ENCODE measurements at places on chromosomes 11 and 22.

DNA sequence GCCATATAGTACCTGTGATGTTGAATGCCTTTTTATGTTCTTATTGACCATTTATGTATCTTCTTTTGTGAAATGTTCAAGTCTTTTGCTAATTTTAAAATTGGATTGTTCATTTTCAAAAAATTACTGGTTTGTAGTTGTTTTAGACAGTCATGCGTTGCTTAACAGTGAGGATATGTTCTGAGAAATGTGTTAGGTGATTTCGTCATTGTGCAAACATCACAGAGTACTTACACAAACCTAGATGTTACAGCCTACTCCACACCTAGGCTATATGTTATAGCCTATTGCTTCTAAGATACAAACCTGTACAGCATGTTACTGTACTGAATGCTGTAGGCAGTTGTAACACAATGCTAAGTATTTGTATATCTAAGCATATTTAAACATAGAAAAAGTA, 32.5 kb downstream of the PDE3B start:
- no peak for DNase-seq

- DNase-seq: no peak
Observed at GRCh38 chr11:111918390-111919256, at the start of gene C11orf52. TSS of gene C11orf52 (plus strand) at chr11:111918913. CDS start at chr11:111918973, 60 bp downstream.

DNA sequence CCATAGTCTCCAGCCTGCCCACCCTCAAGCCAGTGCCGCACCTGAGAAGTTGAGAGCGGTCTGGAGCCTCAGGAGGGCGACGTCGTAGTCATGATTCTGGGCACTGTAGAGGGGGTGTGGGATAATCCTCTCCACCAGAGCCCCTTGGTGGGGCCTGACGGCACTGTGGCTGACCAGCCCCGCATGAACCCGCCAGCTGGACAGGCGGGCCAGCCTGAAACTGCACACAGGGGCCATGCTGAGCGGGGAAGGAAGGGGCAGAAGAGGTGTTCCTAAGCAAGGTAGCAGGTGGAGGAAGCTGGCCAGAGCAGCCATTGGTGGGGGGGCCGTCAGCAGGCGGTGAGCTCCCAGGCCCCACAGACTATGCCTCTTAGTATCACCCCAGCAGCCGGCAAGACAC, 13.1 kb downstream of the TMPRSS5 start:
- no peak for DNase-seq

DNA sequence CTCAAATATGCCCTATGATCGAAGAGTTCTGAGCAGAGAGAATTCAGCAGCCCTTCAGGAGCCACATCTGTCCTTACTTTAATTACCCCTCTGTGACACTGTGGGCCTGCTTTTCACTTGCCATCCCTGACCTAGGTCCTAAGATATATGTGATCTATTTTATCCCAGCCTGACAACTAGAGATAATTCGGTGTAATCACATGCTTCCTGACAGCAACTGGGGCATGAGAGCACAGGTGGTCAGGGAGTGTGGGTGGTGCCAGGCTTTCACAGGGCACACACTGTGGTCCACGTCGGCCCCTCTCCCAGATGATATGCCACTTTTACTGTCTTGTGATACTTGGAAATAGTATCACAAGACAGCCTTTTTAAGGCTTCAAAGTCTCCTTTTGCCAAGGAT, 3.9 kb downstream of the TUBA8 start:
- no peak for DNase-seq

DNA sequence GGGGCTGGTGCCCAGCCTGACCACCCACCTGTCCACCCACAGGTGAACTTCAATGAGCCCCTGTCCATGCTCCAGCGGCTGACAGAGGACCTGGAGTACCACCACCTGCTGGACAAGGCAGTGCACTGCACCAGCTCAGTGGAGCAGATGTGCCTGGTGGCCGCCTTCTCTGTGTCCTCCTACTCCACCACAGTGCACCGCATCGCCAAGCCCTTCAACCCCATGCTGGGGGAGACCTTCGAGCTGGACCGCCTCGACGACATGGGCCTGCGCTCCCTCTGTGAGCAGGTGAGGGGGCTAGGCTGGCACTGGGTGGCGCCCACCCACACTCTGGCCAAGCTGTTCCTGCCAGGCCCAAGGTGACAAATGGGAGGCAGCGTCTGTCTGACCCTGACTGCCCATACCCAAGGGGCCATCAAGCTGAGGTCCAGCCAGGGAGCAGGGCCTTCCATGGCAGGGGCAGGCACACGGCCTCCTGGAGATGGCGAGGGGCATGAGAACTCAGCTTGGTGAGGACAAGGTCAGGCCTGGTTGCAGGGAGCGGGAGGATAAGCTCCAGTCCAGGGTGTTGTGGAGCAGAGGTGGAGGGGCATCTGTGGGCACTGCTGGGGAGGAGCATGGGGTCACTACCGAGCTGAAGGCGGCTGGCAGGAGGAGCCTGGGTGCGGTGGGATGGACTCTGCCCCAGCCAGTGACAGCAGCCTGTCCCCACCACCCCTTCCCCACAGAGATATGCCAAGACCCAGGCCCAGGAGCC, 77.7 kb downstream of the MORC2 start:
- peak; percentile 10 for DNase-seq

- DNase-seq: no peak
Observed at GRCh38 chr11:108235192-108235591, 12.3 kb downstream of the ATM start.

- DNase-seq: no peak
Observed at GRCh38 chr11:120696597-120697218, 185.2 kb downstream of the GRIK4 start.

DNA sequence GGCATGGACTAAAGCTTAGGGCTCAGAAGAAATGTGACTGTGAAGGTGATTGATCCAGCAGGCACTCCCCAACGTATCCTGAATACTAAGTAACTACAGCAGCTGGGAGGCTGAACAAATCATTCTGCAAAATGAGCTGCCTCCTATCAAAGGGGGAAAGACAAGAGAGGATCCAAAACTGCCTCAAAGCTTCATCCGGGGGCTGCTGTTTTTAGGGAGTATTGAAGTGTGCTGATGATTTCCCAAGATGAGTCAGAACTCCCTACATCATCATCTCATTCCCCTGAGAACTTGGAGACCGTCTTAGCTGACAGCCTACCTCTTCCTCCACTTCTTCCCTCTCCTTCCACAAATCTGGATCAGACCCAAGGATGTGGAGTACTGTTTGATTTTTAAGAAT, 108.4 kb upstream of the GRAMD1B start:
- no peak for DNase-seq

GRCh38 chr11:78957476-78958245, 383.0 kb upstream of the NARS2 start:
- no peak for DNase-seq

GRCh38 chr11:2480874-2481220, 36.0 kb downstream of the KCNQ1 start:
- DNase-seq: no peak

DNA sequence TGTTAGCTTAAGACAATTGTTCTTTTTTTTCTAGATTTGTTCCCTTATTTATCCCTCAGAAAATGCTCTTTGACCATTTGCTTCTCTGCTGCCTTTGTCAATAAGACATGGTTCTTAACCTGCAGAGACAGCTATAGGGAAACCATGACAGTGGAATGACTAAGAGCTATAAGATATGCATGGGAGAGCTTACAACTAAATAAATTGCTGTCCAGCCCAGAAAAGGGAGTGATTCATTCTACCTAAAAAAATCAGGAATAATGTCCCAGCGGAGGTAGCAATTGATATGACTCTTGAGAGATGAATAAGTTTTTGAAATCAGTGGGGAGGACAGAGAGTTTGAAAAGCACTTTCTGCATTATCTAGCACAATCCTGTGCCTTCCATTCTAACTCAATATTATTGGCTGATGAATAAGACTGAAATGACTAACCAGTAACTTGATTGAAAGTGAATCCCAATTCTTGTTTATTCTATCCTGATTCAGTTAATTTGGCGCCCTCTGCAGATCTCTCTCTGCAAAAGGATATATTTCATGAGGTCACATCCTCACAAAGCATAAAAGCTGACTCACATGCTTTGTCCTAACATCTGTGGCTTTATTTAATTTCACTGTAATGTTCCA, 680.5 kb upstream of the API5 start:
- DNase-seq: no peak

DNA sequence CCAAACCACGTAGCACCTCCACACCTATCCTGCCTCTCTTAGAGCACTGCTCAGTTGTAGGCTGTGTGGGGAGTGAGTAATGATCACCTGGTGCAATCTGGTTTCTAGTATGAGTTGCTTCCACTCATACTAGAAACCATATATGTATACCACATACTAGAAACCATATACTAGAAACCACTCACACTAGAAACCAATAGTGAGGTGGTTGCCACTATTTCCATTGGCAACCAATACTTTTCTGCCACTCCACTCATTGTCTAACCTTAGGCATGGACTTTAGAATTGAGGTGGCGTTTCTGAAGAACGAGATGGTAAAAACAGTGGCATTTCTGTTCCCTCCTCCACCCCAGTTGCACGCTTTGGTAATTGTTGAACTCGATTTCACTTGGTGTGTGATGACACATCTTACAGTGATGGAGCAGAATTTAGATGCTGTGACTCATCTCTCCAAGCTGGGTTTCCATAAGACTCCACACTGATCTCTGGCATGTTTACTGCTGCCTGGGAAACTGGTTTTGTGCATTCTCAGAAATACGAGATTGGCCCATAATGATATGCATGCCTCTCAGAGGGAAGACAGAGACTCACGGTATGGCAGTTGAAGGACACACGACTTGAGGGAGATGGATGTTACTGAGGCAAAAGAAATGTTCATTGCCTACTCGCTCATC, 82.9 kb downstream of the KIRREL3 start:
- no peak for DNase-seq

DNA sequence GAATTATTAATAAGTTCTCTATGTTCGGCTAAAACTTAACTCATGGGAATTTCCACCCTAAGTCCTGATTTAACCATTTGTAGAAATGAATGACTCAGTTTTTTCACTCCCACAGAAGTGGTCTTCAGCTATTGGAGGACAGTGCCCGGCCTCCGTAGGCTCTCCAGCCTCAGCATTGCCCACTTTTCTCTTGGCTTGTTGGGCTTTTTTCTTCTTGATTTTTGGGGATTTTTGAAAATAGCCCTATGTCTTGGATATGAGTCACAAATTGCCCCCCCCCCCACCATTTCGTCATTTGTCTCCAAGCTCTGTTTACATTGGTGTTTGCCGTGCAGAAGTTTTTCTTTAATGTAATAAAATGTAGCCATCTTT, 66.7 kb downstream of the PACS1 start:
- no peak for DNase-seq

DNA sequence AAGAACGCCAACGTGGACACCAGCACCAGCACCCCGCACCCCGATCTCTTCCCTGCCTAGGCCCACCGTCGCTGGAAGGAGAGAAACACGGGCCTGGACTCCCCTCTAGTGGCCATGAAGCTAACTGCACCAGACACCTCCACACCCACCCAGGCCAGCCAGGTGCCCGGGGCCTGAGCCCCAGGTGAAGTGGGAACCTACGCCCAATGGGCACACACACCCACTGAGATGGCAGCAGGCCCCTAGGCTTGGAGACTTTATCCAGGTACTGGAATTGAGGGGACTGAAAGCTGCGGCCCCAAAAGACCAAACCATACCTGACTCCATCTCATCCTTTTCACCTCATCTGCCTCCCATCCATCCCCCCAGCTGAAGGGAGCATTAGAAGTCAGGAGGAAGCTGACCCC, 81.0 kb downstream of the BUD13 start:
- DNase-seq: peak; percentile 37

DNA sequence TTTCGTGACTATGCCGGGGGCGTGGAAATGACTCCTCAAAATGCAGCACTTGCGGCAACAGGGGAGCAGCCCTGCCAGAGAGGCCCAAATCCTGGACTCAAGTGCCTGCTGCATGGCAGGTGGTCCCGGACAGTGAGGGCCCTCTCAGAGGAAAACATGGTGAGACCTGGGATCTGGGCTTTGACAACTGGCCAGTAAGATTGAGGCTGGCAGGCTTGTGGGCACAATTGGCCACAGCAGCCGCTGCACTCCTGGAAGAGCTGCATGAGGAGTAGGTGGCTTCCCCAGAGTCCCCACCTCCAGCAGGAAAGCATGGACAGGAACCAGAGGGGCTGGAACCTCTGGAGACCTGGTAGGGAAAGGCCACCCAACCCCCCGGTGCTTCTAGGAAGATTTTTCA, 13.4 kb downstream of the LINC01488 start:
- DNase-seq: no peak

- DNase-seq: no peak
Observed at GRCh38 chr11:106621484-106621883, 396.8 kb downstream of the GUCY1A2 start.

DNA sequence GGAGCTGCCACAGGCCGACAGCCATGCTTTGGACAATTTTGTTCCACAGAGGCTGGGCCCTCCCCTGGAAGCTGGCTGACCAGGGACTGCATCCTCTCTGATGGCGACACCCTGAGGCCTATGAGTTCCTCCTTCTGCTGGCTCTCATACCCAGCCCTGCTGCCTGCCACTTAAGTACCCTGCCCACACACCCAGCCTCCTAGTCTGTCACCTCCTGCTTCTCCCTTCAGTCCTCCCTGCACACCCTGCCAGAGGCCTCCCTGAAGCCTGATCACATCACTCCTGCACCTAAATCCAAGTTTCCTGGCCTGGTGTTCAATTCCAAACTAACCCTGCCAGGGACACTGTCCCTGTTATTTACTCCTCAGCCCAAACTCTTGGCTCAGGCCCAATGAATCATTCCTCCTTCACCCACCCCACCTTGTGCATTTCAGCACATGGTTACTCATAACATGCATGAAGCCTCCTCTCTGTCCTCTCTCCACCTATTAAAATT, 136.7 kb upstream of the NECTIN1 start:
- DNase-seq: no peak

DNA sequence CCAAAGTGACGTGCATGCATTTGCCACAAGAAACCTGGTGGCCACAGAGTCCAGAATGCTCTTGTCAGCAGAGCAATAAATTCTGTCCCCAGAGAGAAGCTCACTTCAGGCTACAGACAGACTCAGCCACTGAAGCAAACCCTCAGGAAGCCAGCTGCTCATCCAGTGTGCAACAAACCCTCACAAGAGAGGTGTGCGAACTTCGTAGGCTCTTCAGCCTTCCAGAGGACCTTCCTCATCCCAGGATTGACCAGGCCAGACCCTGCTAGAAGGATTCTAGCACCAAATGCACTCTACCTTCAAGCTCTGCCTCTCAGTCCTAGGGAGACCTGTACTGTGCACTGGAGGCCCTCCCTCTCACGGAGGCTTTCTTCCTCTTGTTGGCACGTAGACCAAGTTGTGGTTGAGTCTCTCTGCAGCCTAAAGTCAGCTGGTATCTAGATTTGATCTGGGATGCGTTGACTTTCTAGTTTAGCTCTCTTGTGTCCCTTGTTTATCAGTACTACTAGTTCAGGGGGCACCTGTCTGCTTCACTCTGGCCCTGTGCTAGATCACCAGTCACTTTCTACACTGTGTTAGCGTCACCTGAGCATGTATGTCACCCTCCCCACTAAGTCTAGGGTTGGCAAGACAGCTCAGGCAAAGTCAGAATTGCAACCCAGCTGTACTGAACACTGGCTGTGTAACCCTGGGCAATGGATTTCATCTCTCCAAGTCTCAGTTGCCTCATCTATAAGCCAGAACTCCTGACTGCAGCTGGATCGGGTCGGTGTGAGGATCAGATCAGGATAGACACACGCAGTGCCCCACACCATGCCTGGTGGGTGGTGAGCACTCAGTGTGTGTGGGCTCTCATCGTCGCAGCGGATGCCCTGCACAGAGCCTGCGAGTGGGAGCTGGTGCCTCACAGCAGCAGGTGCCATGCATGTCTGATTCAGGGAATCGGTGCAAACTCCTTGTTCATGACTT, 22.1 kb upstream of the TMPRSS13 start:
- DNase-seq: peak; percentile 55

- no peak for DNase-seq
Observed at GRCh38 chr22:41369837-41370236, 11.9 kb upstream of the TEF start.
